Left hindlimb (tissue), 1 donor: ENCODE measurements at places on chromosomes 1 and 21.

- DNase-seq = no peak
Measured at GRCh38 chr1:210445931-210446330, 117.2 kb downstream of the HHAT start.

DNA sequence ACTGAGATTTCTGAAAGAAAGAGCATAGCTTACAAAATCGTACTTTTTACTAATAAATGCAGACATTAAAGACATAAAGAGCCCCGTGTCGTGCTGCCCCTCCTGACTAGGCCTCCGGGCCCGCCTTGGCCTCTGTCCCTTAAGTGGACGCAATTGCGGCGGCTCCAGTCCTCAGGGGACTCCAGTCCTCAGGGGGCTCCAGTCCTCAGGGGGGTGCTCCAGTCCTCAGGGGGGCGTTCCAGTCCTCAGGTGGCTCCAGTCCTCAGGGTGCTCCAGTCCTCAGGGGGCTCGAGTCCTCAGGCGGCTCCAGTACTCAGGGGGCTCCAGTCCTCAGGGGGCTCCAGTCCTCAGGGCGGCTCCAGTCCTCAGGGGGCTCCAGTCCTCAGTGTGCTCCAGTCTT lies 10.6 kb upstream of the OR2M2 start:
- DNase-seq = no peak

DNA sequence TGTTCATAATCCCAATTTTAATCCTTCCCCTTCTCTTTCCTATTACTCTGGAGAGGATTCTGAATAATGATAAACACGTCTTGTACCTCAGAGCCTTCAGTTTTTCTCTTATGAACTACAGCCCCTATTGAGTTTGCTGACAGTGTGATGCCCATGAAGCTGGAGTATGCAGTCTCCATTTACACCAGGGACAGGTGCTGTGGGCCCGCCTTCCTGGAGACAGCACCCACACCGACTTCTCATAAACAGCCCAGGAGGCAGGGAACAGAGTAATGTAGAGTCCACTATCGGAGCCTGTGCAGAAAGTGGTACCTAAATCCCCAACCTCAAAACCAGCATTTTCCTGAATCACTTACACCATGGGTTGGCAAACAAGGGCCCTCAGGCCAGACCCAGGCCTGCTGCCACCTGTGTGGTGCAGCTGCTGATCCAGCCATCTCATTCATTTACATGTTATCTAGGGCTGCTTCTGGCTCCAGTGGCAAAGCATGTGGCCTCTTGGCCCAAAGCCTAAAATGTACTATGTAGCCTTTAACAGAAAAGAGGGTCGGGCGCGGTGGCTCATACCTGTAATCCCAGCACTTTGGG lies 95.1 kb upstream of the KRTAP19-8 start:
- DNase-seq = no peak

GRCh38 chr1:35369922-35370671 lies 101.6 kb downstream of the ZMYM4 start:
- DNase-seq = peak; percentile 77

DNA sequence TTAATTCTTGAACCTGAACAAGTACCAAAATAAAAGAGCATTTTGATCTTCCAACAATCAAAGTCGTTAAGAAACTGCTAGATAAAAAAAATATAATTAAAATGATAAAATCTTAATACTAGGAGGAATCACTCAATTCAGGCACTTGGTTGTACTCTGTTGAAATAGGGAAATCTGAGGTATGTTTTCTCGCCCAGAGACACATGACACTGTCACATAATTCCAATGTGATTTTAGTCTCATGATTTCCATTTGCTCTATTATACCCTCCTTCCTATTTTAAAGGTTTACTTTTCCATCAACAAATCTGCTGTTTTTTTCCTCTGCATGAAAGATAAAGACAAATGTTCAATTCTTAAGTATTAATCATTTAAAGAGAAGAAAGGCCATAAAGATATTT lies 97.6 kb downstream of the ZZZ3 start:
- no peak for DNase-seq

GRCh38 chr1:234400773-234401172 lies 27.5 kb downstream of the COA6 start:
- no peak for DNase-seq

DNA sequence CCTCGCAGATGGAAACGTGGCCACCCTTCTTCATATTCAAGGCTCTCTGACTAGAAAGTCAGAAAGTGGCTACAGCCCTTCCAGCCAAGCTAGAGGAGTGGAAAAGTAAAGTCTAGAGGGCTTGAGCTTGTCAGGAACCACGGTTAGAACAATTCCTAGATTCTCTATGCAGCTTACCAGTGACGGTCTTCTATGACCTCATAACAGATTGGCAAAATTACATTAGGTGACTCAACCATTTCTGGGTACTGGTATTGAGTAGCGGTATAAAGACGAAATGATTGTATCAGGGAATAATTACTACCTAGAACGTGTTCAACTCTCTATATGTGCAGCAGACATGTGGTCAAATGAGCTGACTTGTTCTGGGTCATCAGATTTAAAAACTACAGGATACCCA lies 155.0 kb upstream of the RUNX1 start:
- no peak for DNase-seq

DNA sequence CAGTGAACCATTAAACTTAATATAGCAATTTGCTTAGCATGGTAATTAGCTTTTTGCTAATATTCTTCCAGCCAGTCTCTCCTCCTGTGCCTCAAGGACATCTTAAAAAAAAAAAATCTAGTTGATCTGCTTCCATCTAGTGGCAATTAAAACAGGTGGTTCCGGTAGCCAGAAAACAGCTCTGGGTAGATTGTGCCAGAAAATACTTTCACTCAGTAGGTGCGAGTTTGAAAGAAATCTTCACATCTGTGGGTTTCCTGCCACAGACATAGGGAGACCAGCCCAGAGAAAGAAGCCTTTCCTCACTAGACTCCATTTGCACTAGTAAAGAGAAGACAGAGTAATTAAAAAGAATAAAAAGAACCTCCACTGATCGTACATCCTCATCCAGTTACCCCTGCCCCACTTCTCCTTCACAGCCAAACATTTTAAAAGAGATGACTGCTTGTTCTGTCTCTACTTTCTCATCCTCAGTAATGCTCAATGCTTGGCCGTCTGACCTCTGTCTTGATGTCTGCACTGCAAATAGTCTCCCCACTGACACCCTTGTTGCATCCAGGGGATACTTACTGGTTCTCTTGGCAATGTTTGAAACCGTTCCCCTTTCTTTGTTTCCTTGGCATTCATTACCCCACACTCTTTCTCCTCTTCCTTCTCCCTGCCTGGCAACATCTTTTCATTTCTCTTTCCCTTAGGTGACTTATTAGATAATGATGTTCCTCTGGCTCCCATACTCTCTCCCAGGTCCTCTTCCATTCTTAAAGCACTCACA lies 16.9 kb downstream of the SELL start:
- no peak for DNase-seq

DNA sequence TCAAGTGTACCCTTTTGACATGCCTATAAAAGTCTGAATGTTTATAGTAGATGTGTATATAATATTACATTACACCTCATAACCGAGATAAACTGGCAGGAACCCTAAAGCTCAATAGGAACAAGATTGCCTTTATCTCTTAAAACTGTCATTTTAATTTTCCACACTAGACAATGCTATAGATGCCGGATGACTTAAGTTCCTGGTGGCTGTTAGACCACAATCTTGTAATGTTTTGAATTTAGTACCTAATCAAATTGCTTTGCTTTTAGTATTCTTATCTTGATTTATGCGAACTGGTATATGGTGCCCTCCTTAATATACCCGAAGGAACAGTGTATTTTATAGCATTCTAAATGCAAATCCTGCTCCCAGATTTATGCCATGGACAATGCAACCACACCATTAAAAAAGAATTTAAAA lies 1397.0 kb upstream of the ADGRL4 start:
- no peak for DNase-seq

DNA sequence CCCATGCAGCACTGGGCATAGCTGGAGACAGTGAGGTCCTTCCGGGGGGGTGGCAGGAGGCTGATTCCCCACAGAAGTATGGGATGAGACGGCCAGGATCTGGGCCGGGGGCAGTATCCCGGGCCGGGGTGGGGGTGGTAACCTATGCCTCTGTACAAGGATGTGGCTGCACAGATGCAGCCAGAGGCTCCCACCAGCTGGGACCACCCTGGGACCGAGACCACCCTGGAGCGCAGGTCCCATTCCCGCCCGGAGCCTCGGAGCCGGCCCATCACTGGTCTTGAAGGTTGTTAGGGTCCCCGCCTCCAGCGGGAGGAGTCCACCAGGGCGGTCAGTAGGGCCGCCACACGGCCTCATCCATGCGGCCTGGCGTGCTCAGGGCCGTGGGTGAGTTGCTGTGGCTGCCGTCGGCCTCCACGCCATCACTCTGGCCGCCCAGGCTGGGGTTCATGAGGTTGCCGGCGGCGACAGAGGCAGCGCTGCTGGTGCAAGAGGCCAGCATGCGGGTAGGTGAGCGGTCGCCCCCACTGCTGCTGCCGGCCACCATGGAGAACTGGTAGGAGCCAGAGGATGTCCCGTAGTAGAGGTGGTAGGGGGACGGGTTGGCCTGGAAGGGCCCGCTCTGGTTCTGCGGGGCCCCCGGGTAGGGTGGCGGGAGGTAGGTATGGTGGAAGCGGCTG lies 28.1 kb downstream of the RUNX3 start:
- DNase-seq = no peak

GRCh38 chr1:151372058-151372934 lies at the start of gene SELENBP1:
Gene SELENBP1, minus strand, starts transcription at chr1:151372705. Its CDS starts 64 bp downstream, at chr1:151372641.
- DNase-seq = peak; percentile 83

GRCh38 chr1:232627645-232628334 lies 2.1 kb downstream of the SIPA1L2 start:
- DNase-seq = no peak

DNA sequence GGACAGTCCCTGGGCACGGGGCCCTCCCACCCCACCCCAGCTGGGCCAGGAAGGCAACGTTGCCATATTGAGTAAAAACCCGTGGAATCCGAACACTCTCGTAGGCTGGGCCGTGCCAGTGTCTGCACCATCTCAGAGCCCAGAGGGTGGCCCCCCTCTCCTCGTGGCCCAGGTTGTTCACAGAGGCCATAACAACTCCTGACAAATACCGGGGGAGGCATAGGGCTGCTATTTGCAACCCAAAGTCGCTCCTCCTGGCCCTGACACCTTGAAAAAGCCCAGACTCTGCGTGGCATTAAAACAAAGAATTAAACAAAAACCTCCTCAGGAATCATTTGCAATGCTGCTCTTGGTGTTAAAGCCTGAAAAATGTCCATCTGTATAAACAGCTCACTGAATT lies 141.4 kb downstream of the CASZ1 start:
- DNase-seq = no peak

DNA sequence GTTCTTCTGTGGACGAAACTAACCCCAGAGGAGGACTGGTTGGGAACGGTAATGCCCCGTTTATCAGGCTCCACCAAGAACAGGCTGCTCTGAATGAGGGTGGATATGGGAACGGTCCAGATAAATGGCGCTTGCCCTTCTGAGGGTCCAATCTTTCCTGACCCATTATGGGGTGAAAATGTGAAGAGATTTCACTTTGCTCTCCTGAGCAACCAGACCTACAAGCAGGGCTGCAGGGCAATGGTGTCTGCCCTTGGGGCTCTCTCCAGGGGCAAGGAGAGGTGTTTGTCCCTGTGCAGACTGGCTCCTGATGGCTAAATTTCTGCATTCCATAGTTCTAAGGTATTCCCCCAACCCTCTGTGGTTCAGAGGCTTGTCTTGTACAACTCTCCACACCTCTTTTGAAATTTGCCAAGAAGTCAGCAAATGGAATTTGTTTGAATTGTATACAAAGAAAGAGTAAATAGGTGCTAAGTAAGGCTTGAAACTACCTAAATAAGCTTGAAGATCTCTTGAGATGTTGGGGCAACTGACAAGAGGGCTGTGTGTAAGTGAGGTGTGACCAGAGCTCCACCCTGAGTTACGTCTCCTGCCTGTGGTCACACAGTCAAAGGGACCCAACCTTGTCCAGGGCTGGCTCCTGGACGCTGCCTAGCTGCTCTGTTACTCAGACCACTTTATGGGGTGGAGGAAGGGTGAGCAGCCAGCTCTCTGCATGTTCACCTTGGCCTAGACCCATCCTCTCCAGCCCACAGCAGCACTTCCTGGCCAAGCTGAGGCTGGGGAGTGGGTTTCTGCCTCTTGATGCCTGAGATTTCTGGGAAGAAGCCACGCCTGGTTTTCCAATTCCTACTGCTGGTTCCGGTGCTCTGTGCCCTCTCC lies 24.8 kb downstream of the SLC2A1 start:
- peak; percentile 8 for DNase-seq

GRCh38 chr1:209659909-209660308 lies 7.7 kb upstream of the LAMB3 start:
- no peak for DNase-seq

DNA sequence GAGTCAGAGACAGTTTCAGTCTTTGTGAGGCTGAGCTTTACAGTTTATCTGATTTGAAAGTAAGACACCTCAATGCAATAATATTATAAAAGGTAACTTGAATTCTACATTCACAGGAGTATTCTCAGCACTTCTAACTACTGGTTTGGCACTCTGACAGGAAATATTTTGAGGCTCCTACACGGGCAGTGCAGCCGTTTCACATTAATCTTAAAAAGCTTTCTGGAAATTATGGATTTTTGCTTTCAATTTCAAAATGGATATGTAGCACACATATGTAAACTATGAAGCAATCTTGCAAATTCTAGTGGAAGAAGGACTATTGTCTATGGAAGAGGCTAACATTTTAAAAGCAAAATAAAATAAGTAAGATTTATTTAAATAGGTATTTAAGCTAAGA lies 262.9 kb upstream of the SNX7 start:
- no peak for DNase-seq

DNA sequence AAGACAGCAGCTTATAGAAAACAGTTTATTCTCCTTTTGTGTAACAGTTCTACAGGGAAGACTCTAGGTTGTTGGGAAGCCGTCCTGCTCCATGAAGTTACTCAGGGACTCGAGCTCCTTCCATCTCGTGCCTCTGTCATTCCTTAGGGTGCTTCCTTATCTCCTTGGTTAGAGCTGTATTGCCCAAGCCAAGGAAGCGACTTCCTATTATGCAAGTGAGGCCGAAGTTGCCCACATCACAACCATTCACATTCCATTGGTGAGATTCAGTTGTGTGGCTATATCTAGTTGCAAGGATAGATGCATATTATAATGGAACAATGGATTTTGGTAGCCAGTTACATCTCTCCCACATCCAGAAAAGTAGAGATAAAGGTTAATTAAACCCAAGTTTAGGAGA lies 9.0 kb downstream of the GSTM5 start:
- DNase-seq = no peak

GRCh38 chr1:41976671-41977070 lies 57.9 kb upstream of the HIVEP3 start:
- DNase-seq = no peak

DNA sequence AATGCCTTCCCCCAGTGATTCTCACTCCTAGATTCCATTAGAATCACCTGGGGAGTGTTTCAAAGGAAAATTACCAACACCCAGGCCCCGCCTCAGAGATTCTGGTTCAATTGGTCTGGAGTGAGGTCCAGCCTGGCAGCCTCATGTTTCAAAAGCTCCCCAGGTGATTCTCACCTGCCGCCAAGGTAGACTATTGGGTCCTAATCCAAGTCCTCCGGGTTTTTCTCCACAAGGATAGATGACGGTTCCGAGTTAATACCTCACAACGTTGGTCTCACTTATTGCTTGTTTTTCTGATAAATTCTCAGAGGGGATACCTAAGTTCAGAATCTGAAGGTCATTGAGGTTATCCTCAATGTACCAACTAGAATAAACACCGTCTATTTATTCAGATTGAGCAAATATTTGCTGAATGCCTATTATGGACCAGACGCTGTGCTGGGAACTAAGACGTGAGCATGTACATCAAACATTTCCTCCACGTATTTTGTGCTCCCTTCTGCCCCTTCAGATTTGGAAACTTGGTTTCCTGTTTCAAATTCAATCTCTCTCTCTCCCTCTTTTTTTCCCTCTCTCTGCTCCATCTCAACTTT lies 97.5 kb downstream of the SEC16B start:
- no peak for DNase-seq

GRCh38 chr1:208233546-208233945 lies 10.6 kb downstream of the PLXNA2 start:
- peak; percentile 72 for DNase-seq
